ENCODE measurements at places on chromosomes 7 and 10. TPM values are rescaled to one million over a fixed set of nuclear protein-coding genes. Genes with fewer than 3 reads are reported as not detected.

Gene FBXO24
- 0.76 TPM for total RNA-seq

DNA sequence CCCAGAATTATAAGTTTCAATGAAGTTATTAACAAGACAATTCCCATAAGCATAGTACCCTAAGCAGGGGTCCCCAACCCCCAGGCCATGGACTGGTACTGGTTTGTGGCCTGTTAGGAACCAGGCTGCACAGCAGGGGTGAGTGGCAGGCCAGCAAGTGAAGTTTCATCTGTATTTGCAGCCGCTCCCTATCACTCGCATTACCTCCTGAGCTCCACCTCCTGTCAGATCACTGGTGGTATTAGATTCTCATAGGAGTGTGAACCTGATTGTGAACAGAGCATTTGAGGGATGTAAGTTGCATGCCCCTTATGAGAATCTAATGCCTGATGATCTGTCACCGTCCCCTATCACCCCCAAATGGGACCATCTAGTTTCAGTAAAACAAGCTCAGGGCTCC is 36.0 kb upstream of the KIAA1217 start:
- DNase-seq = no peak

Gene EVX1
- 0.71 TPM for total RNA-seq

Gene DCLRE1C
- total RNA-seq = 10.1 TPM

DNA sequence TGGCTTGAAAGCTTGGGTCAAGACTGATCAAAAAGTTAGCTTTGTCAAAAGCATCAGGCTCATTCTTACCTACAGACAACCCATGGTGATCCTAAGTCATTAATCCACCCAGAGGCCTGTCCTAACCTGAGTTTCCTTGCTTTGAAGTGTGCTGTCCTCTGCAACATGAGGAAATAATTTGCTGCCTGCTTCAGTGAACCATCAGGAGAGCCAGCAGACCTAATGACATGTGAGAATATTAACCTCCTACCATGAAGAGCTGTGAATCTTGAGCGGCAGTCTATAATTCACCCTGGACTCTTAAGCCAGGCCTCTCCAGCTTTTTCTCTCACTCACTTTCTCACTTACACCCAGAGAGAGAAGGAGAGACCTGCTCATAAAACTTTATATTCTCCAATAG is 590.0 kb downstream of the LRMDA start:
- no peak for DNase-seq

DNA sequence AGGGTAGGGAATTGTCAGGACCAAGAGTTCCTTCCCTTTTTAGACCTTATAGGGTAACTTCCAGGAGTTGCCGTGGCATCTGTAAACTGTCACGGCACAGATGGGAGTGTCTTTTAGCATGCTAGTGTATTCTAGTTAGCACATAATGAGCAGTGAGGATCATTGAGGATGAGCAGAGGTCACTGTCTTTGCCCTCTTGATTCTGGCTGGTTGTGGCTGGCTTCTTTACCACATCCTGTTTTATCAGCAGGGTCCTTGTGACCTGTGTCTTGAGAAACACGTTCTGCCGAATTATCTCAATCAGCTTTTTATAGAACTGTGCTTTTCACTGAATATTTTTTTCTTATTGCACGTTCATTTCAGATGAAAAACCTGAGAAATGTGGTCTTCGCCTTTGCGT is 41.5 kb downstream of the MINPP1 start:
- no peak for DNase-seq

Gene SFRP4
- 4.4 TPM for total RNA-seq

Gene IL15RA
- total RNA-seq = 1.4 TPM

- DNase-seq = no peak
Observed at GRCh38 chr10:58853668-58854067, 322.8 kb upstream of the PHYHIPL start.

DNA sequence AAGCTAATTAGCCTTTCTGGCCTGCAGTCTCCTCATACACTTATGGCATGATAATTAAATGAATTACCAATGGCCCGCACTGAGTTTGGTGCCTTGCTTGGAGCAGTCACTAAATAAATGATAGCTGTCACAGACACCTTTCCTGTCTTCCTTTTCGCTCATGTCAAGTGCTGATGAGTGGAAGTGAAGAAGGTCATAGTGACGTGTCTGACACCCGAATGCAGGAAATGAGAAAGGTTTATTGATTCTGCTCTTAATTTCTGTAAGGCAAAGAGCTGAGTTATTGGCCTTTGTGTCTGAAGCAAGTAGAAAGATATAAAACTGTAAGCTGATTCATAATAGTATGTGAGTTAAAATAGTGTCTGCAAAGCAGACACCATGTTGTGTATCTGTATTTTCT is 13.2 kb upstream of the ESYT2 start:
- DNase-seq = no peak

- DNase-seq = no peak
Observed at GRCh38 chr7:89914711-89915110, 239.6 kb upstream of the STEAP1 start.

Gene TYSND1
- total RNA-seq = 17.5 TPM

GRCh38 chr10:109270173-109270572 is 653.1 kb downstream of the XPNPEP1 start:
- no peak for DNase-seq

Gene WNT16
- total RNA-seq = 1.1 TPM

GRCh38 chr7:157077021-157077420 is 61.7 kb upstream of the UBE3C start:
- DNase-seq = no peak

- DNase-seq = no peak
Observed at GRCh38 chr7:136900005-136900404, 31.6 kb downstream of the CHRM2 start.

- no peak for DNase-seq
Observed at GRCh38 chr10:114506871-114507385, 102.6 kb upstream of the AFAP1L2 start.

DNA sequence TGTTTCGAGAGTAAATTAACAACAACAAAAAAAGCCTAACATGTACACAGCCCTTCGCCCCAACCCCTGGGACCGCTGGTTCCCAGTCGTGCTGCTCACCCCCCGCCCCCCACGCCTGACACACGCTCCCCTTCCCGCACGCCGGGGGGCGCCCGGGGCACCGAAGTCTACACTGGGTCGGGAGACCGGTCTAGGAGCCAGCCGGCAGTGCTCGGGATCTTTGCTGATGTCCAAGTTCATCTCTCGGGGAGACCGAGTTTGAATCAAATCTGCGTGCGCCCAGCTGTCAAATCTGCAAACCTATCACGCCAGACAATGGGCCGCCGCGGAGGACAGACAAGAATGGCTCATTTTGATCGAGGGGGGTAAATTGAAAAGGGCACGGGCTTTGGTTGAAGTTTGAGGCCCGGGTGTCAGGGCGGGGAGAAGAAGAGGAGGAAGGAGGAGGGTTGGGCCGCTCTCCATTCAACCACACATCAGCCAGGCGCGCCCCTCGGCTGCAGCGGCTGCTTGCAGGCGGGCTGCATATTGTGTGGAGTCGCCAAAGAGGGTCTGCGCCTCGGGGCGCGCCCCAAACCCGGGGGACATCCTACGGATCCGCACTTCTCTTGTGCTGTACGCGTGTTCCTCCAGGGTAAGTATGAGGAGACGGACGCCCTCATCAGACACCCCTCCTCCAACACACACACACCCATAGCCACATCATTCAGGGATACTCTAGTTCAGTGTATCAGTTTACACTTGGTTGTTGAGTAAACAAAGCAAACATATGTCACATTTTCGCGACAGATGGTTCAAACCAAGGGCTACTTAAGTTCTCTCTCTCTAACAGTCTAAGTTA is 1.3 kb upstream of the GFRA1 start:
- no peak for DNase-seq

DNA sequence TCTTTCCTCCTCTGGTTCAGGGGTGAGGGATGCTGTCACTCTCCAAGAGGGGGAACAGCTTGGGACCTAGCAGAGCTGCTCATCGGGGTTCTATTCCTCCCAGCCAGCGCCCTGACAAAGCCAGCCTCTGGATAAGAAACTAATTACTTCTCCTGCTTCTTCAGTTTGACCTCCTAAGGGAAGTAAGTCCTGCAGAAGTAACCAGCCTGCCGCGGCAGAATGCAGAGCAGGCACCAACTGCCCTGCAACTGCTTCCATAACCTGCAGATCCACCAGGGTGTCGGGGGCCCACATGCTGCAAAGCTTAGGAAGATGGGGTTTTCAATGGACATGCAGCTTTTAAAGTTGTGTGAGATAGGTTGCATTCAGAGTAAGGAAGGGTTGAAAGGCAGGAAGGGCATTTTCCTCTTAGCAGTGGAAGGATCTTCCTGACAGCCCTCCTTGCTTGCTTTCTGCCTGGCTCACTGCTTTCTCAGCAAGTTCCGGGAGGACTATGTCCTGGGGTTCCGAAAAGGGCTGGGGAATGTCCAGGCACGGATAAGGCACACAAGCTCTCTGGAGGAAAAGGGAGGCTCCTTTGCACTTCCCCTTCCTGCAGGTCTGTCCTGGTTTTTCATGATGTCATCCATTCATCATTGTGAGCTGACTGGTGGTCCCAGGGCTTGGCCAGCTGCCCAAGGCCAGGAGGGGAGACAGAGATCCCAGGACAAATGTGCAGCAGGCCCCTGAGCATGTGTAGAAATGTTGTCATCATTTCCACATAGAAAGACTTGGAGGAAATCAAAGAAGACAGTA is 24.3 kb upstream of the CALU start:
- DNase-seq = no peak

DNA sequence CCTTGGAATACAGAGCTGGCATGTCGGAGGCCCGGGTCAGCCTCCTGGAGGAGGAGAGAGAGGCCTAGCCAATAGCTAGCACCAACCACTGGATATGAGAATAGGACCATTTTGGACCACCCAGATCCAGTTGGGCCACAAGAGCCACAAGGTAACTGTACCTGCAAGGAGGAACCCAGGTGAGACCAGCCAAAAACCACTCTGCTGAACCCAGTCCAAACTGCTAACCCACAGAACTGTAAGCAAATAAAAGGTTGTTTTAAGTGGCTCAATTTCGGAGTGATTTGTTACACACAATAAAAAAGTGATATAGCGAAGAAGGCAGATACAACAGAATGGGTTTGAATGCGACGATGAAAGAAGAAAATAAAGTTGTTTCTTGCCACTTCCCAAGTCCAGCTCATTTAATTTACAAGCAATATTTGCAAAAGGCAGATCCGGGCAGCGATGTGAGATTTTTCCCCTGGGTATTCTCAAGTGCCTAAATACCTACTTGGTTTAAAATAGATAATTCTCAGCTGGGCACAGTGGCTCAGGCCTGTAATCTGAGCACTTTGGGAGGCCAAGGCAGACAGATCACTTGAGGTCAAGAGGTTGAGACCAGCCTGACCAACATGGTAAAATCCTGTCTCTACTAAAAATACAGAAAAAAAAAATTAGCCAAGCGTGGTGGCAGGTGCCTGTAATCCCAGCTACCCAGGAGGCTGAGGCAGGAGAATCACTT is 23.1 kb downstream of the ZNF467 start:
- DNase-seq = no peak

- no peak for DNase-seq
Observed at GRCh38 chr7:21261627-21262594, 166.0 kb upstream of the SP4 start.

DNA sequence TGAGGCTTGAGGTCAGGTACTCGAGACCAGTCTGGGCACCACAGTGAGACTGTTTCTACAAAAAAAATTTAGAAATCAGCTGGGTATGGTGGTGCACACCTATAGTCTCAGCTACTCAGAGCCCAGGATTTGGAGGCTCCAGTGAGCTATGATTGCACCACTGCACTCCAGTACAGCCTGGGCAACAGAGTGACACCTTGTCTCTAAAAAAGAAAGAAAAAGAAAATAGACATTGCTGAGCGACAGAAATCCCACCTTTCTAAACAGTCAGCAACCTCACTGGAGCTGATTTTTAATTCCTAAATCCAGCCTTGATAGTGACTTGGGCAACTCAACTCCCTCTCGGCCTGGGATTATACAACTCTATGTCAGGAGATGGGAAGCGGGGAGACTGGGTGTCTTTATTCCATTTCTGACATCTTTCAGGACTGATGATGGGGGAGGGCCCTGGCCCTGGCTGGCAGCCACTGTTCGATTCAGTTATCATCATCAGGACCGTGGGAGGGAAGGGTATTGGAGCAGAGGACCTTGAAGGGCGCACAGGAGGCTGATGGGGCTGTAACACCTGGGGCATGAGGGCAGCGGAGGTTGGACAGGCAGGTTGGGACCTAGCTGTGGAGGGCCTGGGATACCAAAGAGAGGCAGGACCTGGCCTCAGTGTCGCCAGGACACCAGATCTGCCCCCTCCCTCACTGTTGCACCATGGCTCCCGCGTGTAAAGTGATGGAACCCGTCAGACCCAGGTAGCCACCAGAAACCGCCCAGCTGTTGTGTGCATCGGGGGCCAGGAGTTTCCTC is 14.7 kb downstream of the HSPB1 start:
- DNase-seq = no peak

GRCh38 chr10:130251766-130252165 is 115.6 kb downstream of the GLRX3 start:
- no peak for DNase-seq

Gene ADO
- total RNA-seq = 27.5 TPM

All from type B pancreatic cell (in vitro differentiated cells).